ENCODE measurements at places on chromosomes 6 and 20. TPM values are rescaled to one million over a fixed set of nuclear protein-coding genes. Genes with fewer than 3 reads are reported as not detected.

- DNase-seq, result no peak
These were observed 62.0 kb upstream of the BCLAF1 start for GRCh38 chr6:136351518-136352110.

- peak; percentile 27 for DNase-seq
These were observed 56.6 kb upstream of the RREB1 start for GRCh38 chr6:7050872-7051779.

DNA sequence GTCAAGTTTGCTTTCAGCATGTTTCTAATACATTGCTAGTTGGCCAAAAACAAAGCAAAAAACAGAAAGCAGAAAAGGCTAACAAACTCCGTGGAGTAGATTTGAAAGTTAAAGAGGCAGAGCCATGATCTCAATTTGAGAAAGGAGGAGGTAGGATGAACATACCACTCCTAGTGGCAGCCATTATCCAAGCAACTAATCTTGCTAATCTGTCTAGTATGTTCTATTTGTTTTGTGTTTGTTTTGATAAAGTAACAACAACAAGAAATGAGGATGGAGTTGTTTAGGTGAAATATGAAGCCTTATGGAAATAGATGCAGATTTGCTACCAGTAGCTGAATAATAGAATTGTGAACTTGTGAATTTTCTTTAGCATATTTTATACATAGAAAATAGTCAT lies 295.5 kb upstream of the PRDM1 start:
- no peak for DNase-seq

DNA sequence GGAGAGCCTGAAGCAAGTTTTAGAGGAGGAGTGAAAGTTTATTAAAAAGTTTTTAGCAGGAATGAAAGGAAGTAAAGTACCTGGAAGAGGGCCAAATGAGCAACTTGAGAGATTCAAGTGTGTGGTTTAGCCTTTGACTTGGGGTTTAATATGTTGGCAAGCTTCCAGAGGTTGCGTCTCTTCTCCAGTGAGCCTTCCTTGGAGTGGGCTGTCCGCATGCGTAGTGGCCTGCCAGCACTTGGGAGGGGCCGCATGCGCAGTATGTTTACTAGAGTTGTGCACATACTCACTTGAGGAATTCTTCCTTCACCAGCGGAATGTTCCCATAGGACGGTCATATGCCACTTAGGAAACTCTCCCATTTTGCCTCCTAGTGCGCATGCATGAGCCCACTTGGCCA lies 235.2 kb downstream of the ALDH8A1 start:
- no peak for DNase-seq

DNA sequence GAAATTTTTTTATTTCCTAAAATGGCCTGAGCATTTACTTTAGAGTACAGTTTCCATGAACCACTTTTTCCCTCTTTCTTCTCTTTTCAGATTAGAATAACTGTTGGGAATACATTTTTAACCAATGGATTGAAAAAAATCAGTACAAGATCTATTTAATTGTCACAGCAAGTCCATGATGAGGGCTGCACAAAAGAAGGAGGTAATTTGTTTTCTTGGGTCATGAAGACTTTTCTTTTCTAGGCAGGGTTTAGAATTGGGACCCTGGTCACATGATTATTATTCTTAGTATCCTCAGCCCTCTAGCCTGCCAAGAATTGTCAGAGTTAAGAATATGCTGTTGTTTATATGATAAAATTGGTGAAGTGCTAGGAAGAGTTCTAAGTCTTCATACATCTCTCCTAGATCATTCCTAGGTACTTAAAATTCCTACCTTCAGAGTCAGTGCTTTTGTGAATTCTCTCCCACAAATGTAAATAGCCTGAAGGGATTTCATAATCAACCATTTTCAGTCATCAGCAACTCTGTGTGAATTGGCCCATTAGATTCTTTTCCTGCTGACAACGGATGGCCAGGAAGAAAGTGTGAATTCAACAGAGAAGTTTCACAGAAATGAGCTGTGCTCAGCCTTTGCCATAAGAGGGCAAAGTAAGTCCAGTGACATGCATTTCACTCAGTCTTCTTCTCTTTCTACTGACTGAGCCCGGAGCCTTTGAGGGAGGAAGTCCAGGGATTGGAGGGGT lies 32.4 kb upstream of the TPBG start:
- no peak for DNase-seq

- no peak for DNase-seq
These were observed 76.5 kb downstream of the SYNJ2 start for GRCh38 chr6:158058171-158058651.

Gene NCR2
- not detected for total RNA-seq

Gene CLVS2
- total RNA-seq, result not detected

Gene CPNE5
- total RNA-seq, result 2.6 TPM

Gene GABRR2
- 0.46 TPM for total RNA-seq

Gene THBS2
- not detected for total RNA-seq
